Activated T-cell treated with anti-CD3 and anti-CD28 coated beads for 1 hour (primary cell): ENCODE measurements at places on chromosomes 1 and 21.

GRCh38 chr1:16242556-16243214 lies 5.7 kb upstream of the CPLANE2 start:
- DNase-seq = no peak

- no peak for DNase-seq
Observed at GRCh38 chr21:43926196-43926595, 61.2 kb downstream of the AGPAT3 start.

- DNase-seq = no peak
Observed at GRCh38 chr1:235841938-235842545, 24.7 kb downstream of the LYST start.

GRCh38 chr1:87599569-87599968 lies 270.9 kb downstream of the LMO4 start:
- DNase-seq = no peak

GRCh38 chr21:44919913-44920693 lies 596 bp downstream of the ITGB2 start:
- DNase-seq = no peak

DNA sequence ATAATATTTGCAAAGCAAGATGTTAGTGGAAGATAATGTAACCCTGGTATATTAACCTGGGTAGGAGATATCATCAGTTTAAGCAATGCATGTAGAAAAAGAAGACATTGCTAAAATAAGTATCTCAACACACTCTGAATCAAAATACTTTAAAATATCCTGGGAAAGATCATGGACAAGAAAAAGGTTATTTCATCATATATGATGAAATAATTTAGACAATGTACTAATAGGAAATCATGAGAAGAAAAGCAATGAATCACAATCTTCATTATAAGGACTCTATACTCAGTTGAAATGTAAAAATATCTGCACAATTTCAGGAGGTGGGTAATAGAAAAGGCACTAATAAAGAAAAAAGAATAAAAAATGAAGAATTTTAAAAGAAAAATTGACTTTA lies 158.8 kb downstream of the KCNT2 start:
- DNase-seq = no peak

DNA sequence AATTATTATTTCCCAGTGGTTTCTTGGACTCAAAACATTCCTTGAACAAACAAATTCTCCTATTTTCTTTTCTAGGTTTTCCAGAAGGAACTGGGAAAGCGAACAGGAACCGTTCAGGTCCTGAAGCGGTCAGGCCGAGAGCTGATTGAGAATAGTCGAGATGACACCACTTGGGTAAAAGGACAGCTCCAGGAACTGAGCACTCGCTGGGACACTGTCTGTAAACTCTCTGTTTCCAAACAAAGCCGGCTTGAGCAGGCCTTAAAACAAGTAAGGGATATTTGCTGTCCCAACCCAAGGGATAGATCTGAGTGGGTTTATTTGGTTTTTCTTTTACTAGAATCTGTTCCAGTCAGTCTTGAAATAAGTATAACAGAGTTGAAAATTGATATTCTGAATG lies 39.4 kb upstream of the BMP8A start:
- no peak for DNase-seq

DNA sequence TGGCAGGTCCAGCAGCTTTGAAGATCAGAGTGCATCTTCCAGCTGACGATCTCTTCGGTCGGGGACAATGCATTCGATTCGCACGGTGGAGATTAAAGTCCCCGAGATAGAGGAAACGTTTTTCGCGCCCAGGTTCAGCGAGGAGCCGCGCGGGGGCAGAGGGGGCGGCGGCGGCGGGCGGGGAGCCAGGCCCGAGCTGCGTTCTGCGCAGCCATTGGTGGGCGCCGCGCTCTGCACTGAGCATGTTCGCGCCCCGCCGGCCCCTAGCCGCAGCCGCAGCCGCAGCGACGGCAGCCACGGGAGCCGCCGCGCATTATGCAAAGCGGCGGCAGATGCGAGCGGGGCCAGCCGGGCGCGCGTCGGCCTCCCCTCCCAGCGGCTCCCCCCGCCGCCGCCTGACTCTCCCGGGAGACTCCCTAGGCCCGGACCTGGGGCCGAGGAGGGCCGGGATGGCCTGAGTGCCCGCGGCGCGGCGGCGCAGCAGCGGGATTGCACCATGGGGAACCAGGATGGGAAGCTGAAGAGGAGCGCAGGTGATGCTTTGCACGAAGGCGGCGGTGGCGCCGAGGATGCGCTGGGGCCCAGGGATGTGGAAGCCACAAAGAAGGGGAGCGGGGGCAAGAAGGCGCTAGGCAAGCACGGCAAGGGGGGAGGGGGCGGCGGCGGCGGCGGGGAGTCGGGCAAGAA lies at the start of gene FMN2:
Gene FMN2 (plus strand): TSS at position 270 of the 687 bp plus-strand sequence. CDS start 227 bp downstream, at position 497.
- DNase-seq = no peak

GRCh38 chr1:36838888-36839287 lies 195.4 kb downstream of the GRIK3 start:
- DNase-seq = no peak

- DNase-seq = no peak
Observed at GRCh38 chr1:63323865-63324778, 1.8 kb downstream of the FOXD3 start.

GRCh38 chr1:8182034-8182761 lies 135.7 kb upstream of the SLC45A1 start:
- no peak for DNase-seq

DNA sequence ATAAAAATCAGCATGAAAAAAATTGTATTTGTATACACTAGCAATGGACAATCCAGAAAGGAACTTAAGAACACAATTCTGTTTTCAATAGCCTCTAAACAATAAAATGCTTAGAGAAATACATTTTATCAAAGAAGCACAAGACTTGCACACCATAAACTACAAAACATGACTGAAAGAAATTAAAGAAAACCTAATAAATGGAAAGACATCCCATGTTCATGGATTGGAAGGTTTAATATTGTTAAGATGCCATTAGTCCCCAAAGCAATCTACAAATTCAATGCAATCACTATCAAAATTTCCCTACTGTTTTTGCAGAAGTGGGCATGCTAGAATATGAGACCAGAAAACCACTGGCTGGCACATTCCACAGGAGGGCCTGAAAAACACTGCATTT lies 49.4 kb downstream of the PRSS38 start:
- no peak for DNase-seq

- DNase-seq = no peak
Observed at GRCh38 chr1:245715970-245716369, 561.2 kb downstream of the KIF26B start.

GRCh38 chr1:243706563-243706962 lies 143.5 kb downstream of the AKT3 start:
- no peak for DNase-seq

DNA sequence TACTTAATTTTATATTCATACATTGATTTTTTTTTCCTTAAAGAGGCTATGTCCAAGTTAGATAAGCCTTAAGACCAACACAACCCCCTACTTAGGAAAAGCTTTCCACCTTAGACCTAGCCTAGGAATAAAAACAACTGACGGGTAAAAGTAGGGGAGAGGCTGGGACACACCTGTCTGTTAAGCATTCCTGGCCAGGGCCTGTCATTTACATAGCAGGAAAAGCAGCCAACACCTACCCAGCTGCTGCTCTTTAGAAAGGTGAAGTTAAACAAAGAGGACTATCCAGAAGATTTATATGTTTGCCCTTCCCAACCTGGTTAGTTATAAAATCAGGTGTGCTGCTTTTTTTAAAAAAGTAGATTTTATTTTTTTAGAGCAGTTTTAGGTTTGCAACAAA lies 29.1 kb upstream of the SAMD13 start:
- no peak for DNase-seq

GRCh38 chr1:204420039-204421004 lies 8.7 kb upstream of the PPP1R15B start:
- DNase-seq = no peak

DNA sequence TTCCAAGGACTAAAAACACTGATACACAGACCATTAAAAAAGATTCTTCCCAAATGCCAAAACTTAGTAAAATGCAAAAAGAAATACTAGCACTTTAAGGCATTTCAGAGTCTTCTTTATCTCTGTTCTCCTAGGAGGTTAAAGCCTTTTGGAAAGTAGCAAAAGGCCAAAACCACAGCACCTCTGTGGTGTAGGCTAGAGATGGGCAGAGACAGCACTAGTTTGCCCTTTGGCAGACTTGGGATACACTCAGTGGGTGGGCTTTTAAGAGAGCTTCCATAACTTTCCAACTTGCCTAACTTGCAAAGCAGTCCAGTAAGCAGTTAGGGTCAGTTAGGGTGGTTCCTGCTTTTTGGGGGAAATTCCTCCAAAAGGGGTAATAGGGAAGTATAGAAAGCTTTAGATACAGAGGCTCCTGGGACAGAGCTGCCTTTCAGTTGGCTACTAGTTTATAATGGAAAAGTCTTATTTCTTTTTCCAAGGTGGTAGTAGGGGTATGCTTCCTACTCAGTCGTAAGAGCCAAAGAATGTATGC lies 17.9 kb upstream of the PTCH2 start:
- no peak for DNase-seq

DNA sequence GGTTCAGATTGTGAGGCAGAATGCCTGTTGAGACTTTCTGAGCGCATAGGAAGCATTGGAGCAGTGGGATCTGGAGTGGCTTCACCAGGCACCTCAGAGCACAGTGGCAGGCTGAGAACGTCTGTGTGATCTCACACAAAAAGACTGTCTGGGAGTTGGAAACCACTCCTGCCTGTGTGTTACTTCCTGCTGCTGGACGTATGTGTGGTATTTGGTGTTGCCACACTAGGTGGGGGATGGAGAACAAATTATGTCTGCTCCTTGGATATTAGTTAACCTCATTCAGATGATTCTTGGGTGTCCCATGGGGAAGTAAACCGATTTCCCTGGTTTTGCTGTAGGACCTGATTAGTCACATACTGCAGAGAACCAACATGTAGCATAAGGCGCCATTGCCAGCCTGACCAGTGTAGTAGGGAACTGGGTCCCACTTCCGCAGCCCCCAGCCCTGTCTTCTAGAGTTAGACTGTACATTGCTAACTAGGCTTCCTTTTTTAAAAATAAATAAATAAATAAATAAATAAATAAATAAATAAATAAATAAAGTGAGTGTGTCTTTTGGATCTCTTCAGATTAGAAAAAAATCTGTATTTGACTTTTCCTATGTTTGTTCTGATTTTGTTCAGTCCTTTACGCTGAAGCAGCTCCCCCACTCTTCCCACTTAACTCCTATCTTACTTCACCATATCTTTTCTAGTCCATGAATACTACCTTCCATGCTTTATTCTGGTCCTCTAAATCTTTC lies 26.9 kb downstream of the UCK2 start:
- no peak for DNase-seq

GRCh38 chr1:246824541-246824940 lies 100.3 kb downstream of the SCCPDH start:
- no peak for DNase-seq

DNA sequence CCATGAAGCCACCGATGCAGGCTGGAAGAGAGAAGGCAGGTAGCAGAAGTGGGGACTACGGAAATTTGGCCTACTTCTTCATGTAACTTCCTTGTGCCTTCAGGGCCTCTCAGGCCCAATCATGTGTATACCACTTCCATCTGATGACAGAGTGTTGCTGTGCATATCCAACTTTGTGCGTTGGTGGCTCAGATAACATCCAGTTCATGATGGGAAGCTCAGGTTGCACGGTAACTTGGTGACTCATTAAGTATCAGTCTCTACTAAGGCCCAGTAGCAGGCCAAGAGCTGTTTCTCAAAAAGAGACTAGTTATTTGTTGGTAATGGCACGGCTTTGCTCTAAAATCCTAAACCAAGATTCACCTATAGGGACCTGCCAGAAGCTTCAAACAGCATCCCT lies 117.6 kb downstream of the LTN1 start:
- no peak for DNase-seq

DNA sequence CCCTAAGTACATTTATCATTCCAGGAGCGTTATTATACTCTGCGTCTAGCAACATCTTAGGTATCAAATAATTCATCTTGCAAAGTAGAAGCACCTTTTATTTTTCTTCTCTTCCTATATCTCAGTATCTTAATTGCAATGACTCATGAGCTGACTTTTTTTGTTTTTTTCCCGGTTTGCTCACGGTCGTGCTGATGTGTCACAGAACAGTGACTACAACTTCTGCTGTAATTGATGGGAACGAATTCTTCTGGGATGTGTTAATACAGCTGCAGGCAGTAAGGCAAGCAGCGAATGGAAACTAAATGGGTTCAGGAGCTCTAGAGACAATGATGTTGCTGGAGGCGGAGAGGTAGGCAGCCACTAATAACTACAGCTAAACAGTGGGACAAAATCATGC lies 89.8 kb upstream of the TMPRSS15 start:
- DNase-seq = no peak

- DNase-seq = no peak
Observed at GRCh38 chr1:41764656-41765055, 154.1 kb downstream of the HIVEP3 start.

DNA sequence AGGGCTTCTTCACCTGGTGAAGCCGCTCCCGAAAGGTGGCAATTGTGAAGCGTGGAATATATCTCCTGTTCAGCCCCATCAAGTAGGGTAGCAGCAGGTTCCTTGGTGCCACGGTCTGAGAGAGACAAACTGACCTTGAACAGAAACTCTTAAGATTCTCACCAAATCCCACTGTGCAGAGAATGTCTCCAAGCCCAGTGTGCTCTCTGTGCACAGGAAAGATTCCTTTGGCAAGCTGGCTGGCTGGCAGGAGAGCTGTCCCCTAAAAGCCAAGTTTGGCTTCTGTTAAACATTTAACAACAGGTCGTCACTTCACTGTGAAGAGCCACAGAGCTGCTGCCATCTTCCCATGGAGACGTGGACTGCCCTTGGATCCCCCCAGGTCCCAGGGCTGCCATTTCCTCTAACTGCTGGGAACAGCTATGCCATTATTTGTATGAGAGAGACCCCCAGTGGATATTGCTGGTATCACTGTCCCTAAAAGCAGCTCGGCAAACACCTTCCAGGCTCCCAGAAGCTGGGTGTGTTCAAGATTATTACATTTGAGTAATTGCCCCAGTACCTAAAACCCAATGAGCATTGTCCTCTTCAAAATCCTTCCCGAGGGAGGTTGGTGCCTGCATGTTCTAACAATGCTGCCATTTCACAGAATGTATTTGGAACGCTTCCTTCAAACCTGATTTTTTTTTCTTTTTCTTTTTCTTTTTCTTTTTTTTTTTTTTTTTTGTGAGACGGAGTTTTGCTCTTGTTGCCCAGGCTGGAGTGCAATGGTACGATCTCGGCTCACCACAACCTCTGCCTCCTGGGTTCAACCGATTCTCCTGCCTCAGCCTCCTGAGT lies 71.8 kb downstream of the CD58 start:
- peak; percentile 17 for DNase-seq

DNA sequence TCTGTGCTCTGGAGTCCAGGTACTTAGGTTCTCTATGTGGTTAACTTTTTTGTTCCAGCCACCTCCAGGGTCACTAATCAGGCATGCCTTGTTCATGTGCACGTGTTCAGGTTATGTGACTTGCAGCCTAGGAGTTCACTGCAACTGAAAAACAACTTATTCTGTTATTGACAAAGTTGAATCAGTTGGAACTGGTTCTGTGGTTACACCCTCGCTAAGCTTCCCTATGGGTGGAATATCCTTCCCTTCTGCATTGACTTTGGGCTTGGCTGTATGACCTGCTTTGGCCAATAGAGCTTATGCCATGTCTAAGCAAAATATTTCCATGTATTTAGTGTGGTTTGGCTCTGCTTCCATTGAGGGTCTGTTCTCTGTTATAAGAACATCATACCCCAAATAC lies 66.0 kb upstream of the DNAH14 start:
- DNase-seq = no peak

GRCh38 chr1:199046618-199047017 lies 407.8 kb downstream of the PTPRC start:
- no peak for DNase-seq
